ENCODE measurements at places on chromosomes 1 and 21. TPM values are rescaled to one million over a fixed set of nuclear protein-coding genes. Genes with fewer than 3 reads are reported as not detected.

NVL gene
- total RNA-seq = 7.5 TPM

KCNQ4 gene
- total RNA-seq = 1.7 TPM

BATF3 gene
- total RNA-seq = 3.3 TPM

KCNC4 gene
- total RNA-seq = 9.1 TPM

MNDA gene
- 5.9 TPM for total RNA-seq

CELA2A gene
- not detected for total RNA-seq

AGBL4 gene
- 1.7 TPM for total RNA-seq

FMO4 gene
- 11.8 TPM for total RNA-seq

CD84 gene
- total RNA-seq = 2.5 TPM

CXADR gene
- 28.8 TPM for total RNA-seq

USP33 gene
- total RNA-seq = 39.1 TPM

KLHDC9 gene
- total RNA-seq = 7.8 TPM

PLXNA2 gene
- 10.8 TPM for total RNA-seq

BTG2 gene
- 132 TPM for total RNA-seq

PLOD1 gene
- total RNA-seq = 56.1 TPM

TSSK3 gene
- total RNA-seq = 0.63 TPM

GNG4 gene
- total RNA-seq = not detected

ETV3L gene
- not detected for total RNA-seq

GRCh38 chr21:26449161-26449560 is 123.9 kb downstream of the CYYR1 start:
- DNase-seq = no peak

- no peak for DNase-seq
Observed at GRCh38 chr1:151512801-151513625, 1.8 kb downstream of the CGN start.

GRCh38 chr1:180156201-180156600 is 1.5 kb downstream of the QSOX1 start:
- peak; percentile 54 for DNase-seq

DNA sequence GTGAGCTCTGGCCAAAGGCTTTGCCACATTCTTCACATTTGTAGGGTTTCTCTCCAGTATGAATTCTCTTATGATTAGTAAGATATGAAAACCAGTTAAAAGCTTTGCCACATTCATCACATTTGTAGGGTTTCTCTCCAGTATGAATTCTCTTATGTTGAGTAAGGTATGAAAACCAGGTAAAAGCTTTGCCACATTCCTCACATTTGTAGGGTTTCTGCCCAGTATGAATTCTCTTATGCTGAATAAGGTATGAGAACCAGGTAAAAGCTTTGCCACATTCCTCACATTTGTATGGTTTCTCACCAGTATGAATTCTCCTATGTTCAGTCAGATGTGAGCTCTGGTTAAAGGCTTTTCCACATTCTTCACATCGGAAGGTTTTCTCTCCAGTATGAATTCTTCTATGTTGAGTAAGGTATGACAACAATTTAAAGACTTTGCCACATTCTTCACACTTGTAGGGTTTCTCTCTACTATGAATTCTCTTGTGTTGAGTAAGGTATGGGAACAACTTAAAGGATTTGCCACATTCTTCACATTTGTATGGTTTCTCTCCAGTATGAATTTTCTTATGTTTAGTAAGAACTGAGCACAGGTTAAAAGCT is 20.7 kb downstream of the ZNF695 start:
- DNase-seq = no peak

DNA sequence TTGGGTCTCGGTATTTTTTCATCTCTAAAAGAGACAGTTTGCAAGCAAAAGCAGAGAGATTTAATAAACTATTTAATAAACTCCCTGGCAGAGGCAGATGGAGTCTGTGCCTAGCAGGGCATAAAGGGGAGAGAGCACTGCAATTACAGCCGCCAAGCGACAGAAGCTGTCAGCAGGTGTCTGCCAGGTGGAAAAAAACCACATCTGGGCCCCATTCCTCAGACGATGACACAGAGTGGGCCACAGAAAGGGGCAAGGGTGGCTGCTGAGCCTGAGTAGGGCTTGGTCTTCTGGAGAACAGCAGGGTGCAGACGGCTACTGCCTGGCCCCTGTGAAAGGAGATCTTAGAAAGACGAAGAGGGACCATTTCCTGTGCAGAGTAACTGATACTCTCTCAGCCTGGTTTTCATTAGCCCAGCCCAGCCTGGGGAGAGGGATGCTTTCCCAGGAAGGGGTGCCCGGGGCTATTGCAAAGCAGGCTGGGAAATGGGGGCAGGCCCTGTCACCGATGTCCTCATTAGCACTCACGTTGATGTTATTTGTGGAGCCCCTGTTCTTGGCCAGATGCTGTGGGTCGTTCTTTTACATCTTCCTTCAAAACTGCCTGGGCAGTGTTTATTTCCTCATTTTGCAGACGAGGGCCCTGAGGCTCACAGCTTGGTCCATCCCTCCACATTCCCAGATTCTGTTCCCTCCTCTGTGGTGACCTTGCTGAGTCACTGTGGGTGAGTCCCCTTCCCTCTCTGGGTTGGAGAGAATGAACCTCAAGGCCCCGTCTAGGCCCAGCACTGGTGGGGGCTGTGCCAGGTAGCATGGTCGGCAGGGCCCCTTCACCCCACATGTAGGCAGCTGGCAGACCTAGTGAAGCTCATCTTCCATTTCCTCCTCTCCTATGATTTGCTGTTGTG is 472.7 kb downstream of the PTPRU start:
- no peak for DNase-seq

- no peak for DNase-seq
Observed at GRCh38 chr1:192951691-192952460, 107.3 kb downstream of the UCHL5 start.

- DNase-seq = no peak
Observed at GRCh38 chr21:17768840-17769446, 50.2 kb downstream of the C21orf91 start.

- DNase-seq = no peak
Observed at GRCh38 chr1:78483903-78484302, 6.9 kb upstream of the PTGFR start.

DNA sequence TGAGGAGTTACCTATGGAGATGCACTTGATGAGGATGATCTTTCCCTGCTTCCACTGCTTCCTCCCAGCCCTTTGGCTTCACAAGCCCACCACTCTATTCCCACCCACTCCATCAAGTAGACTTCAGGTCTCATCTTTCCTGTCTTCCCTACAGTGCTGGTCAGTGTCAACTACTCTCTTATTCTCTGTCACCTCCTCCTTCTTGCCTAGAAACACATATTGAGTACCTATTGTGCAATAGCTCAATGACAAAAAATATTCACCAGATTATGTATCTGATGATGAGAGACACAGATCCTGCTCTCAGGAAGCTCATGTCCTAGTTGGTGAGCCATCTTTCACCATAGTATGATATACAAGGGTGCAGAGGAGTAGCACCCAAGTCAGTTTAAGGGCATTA is 82.2 kb upstream of the NFASC start:
- DNase-seq = no peak

DNA sequence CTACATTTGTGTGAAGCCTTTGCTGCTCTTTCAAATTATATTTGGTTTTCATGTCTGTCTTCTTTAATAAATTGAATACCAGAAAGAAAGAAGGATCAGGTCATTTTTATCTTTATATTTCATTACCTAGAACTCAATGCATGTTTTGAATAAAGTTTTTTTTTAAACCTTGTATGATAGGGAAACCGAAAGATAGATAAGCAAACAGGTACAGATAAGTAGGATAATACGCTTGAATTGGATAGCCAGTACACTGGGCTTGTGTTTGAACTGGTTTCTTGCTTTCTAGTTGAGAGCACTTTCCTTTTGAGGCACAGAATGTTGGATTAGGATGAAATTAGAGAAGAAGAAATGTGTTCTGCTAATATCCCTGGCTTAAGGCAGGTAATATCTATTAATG is 46.9 kb downstream of the PKN2 start:
- no peak for DNase-seq

GRCh38 chr1:12047120-12047876 is 15.8 kb upstream of the TNFRSF8 start:
- no peak for DNase-seq

GRCh38 chr1:9561429-9561828 is 22.2 kb downstream of the SLC25A33 start:
- no peak for DNase-seq

DNA sequence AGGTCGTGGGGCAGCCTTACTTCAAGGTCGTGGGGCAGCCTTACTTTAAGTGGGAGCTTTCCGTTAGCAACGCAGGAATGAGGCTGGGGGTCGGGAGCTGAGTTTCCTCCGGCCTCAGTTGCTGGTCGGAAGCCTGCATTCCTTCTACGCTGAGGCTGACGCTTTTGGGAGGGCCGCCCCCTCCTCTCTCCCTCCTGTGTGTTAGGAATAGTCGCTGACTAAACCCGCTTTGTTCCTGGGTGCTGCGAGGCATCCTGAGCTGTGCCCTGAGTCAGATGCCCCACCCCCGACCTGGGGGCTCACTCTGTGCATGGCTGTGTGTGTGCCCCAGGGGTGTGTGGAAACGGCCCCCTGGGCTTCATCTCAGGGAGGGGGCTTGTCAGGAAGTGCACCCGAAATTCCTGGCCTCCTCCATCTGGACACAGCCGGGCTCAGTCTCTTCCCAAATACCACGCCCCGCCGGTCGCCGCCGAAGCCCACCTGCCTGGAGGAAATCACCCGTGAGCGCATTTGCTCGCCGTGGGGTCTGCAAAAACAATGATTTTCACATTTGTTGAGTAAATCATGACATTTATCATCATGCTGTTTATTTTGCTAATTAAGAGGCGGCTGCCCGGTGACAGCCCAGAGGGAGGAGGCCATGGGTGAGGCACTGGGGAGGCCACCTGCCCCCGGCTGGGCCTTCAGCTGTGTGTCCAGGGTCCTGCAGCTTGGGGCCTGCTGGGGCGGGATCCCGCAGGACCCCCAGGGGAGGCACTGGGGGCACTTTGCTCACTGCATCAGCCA is 121.4 kb downstream of the PRDM16 start:
- no peak for DNase-seq

GRCh38 chr1:112676543-112676942 is 2.1 kb downstream of the MOV10 start:
- DNase-seq = no peak

- no peak for DNase-seq
Observed at GRCh38 chr1:165162671-165163241, 193.8 kb downstream of the LMX1A start.

DNA sequence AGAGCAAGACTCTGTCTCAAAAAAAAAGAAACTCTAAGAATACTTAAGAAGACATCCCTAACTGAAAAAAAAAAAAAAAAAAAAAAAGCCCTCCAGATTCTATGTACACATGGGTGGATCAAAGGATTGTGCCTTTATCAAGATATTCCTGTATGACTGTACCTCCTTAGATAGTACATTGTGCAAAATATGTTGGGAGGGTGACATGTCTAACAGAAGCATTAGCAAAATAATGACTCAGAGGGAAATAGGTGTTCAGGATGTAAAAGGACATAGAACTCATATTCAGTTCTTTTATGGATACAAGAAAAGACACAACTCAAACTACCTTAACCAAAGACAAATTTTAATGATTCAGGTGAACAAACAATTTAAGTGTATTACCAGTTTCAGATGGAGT is 269.8 kb upstream of the KAZN start:
- no peak for DNase-seq

GRCh38 chr1:81379430-81379829 is 421.3 kb upstream of the ADGRL2 start:
- DNase-seq = no peak

GRCh38 chr1:245001252-245001651 is 136.9 kb upstream of the HNRNPU start:
- DNase-seq = no peak

- no peak for DNase-seq
Observed at GRCh38 chr21:46152927-46153246, 2.5 kb downstream of the FTCD start.

- DNase-seq = no peak
Observed at GRCh38 chr1:84619383-84620102, 45.3 kb upstream of the CTBS start.

GRCh38 chr1:57725318-57725717 is 301.5 kb upstream of the DAB1 start:
- DNase-seq = no peak

DNA sequence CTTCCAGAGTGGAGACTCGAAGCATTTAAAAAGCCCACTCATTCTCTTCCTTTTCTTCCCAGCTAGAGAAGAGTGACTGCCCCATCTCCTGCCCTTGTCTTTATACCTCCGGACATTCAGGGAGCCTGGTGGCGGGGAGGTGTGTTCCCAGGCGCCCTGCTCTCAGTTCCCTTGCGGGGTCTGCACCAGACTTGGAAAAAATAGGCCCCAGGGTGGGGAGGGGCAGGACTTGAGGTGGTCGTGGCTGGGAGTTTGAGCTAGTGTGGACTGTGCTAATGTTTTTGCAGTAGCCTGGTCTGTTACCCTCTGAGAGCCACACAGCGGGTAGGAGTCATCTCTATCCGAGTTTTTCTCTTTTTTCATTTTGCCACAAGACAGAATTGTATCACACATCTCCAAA is 139.1 kb downstream of the PEX14 start:
- no peak for DNase-seq

- no peak for DNase-seq
Observed at GRCh38 chr1:67747671-67748546, 62.9 kb downstream of the GADD45A start.

- DNase-seq = no peak
Observed at GRCh38 chr1:77375990-77376389, 94.2 kb downstream of the AK5 start.

- DNase-seq = no peak
Observed at GRCh38 chr21:31072533-31072932, 34.3 kb upstream of the KRTAP19-8 start.

DNA sequence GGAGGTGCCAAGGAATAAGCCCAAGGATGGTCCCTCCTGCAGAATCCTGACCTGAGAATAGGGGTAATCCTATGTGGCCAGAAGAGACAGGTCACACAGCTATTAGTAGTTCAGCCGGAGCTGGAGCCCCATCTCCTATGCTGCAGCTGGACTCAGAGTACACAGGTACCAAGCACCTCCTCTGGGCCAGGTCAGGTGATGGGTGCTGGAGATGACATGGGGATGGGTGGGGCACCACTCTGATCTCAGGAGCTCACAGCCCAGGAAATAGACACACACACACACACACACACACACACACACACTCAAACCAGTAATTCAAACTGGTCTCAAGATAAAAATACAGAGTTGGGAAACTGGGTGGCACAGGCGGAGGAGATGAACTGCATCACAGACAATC is 54.2 kb upstream of the SSBP3 start:
- no peak for DNase-seq

GRCh38 chr1:27958513-27958912 is 1.3 kb upstream of the XKR8 start:
- DNase-seq = no peak

DNA sequence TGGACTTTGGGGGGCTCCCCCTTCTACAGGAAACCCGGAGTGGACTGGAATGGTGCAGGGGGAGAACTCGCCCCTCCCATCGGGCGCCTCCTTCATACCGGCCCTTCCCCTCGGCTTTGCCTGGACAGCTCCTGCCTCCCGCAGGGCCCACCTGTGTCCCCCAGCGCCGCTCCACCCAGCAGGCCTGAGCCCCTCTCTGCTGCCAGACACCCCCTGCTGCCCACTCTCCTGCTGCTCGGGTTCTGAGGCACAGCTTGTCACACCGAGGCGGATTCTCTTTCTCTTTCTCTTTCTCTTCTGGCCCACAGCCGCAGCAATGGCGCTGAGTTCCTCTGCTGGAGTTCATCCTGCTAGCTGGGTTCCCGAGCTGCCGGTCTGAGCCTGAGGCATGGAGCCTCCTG is at the start of gene TNFRSF14:
TSS of gene TNFRSF14 (plus strand) at position 95 of the 401 bp plus-strand sequence. CDS start at position 389, 294 bp downstream.
- DNase-seq = peak; percentile 65

Measured in right atrium auricular region (tissue), 2 donors.